ENCODE measurements at places on chromosomes 13 and 19. TPM values are rescaled to one million over a fixed set of nuclear protein-coding genes. Genes with fewer than 3 reads are reported as not detected.

PIH1D1 gene
- polyA plus RNA-seq: 63.7 TPM

ZNF681 gene
- 0.81 TPM for polyA plus RNA-seq

ZNF382 gene
- polyA plus RNA-seq: 0.93 TPM

IRGC gene
- not detected for polyA plus RNA-seq

PPM1N gene
- polyA plus RNA-seq: 1.0 TPM

PEAK3 gene
- 7.4 TPM for polyA plus RNA-seq

GIPR gene
- 6.4 TPM for polyA plus RNA-seq

DNA sequence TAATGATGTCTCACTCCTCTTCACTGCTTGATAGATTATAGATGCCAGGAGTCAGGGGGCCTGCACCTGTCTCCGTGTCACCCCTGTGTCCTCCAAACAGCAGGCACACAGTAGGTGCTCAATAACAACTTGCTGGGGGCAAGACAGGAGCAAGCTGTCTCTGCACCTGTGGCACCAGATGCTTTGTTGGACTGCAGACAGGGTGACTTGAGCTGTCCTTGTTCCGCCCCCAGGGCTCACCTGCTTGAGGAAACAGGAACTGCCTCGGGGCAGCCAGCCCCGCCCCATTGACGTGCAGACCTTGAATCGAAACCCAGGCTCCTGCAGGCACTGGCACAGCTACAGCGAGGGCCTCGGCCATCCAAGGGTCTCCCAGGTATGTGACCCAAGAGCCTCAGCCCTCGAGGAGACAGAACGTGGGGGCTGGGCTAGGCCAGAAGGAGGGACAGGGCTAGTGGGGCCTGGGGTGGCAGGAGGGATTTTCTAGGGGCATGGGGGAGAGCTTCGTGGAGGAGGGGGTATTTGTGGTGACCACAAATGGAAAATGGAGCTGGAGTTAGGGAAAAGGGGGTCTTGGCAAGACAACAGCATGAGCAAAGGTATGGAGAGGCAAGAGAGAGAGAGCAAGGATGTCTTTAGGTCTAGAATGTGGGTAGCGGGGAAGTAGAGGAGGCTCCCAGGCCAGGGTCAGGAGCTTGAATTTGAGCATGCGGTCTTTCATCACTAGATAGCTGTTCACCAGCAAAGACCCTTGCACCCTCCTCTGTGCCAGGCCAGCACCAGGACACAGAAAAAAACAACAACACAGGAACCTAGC is at the start of gene HSH2D:
Gene HSH2D, plus strand, starts transcription at position 287 of the 817 bp plus-strand sequence. CDS start 5,066 bp downstream, outside the sequence.
- no peaks in the 10 kb centered on the region for H3K36me3 ChIP-seq
- no peaks in the 10 kb centered on the region for H3K4me1 ChIP-seq

DNA sequence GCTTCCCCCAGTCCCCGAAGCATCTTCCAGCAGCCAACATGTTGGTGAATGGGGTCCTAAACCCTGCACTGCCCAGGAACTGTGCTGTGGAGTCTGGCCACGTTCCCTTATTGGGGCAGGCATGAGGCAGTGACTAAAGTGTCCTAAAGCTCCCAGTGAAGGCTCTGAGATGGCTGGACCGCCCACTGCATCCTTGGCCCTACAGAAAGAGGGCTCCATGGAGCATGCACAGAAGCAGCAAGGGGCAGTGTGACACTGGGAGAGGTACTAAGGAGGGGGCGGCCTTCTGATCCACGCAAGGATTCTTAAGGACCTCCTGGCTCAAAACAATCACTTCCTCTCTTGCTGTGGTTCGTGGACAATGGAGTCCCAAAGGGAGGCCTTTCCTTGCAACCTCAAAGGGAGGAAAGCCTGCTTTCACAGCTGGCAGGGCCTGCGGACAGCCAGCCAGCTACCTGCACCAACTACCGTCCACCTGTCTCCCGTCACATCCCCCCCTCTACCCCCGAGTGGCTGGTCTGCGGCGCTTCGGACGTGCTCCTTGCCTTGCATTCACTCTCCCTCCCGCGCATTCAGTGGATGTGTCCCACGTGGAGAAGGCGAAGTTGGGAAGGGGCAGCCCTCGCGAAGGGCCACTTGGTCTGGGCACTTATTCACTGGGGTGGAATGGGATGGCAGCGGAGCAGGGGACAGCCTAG is 63.9 kb upstream of the STARD13 start:
- no peaks in the 10 kb centered on the region for H3K27me3 ChIP-seq
- peaks cover 28% of the 10 kb centered on the region for H3K4me1 ChIP-seq
- peak overlapping the region; percentile 92 for H3K27ac ChIP-seq
- H3K4me3 ChIP-seq: peak overlapping the region; percentile 84

- no peaks in the 10 kb centered on the region for H3K27me3 ChIP-seq
- no peaks in the 10 kb centered on the region for H3K36me3 ChIP-seq
- H3K27ac ChIP-seq: no peak overlapping the region
- H3K4me3 ChIP-seq: no peak overlapping the region
Observed at GRCh38 chr19:42534391-42534790, 6.1 kb upstream of the CEACAM1 start.

DNA sequence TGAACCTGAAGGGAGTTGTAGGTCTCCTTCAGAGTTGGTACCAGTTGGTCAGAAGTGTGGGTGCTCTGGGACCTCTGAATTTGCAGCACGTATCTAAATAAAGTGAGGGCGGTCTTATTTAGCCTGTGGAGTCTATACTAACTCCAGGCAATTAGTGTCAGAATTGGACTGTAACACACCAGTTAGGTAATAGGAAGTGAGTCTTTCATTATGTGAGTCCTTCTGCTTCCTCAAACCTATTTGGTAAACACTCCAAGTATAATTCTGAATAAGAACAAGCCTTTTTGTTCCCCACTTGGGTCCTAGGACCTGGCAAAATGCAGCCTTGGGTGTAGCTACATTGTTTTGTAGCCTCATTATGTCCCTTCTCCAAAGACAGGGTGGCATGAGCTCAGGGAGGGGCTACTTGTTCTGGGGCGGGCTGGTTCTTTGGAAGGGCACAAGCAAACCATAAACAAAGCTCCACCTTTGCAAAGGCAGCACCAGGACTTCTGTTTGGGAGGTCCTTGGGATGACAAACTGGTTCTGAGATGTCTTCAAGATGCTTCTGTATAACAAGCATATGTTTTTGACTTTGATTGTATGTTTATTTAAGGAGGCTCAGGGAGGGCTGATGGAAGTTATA is 418.0 kb downstream of the ZNF536 start:
- no peak overlapping the region for H3K4me3 ChIP-seq
- no peaks in the 10 kb centered on the region for H3K36me3 ChIP-seq
- H3K27ac ChIP-seq: no peak overlapping the region
- DNase-seq: no peak

DNA sequence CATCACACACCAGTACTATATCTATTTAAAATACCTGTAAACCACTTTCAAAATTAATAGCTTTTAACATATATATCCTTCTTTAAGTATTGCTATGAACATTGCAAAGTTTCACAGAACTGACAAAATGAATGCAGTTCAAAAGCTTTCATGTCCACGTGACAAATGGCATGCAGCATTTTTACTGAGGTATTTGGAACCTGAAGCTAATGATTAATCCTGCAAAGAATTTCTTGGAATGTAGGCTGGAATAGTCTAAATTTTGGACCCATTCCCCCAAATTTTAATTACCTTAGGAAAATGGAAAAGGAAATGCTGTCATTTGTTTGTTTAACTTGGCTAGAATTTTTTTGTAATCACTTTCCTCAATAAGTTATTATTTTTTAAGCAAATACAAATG is 423.8 kb upstream of the GPC6 start:
- no peaks in the 10 kb centered on the region for H3K36me3 ChIP-seq
- DNase-seq: no peak
- no peak overlapping the region for H3K4me3 ChIP-seq
- H3K27ac ChIP-seq: no peak overlapping the region
- peaks cover 2% of the 10 kb centered on the region for H3K4me1 ChIP-seq

DNA sequence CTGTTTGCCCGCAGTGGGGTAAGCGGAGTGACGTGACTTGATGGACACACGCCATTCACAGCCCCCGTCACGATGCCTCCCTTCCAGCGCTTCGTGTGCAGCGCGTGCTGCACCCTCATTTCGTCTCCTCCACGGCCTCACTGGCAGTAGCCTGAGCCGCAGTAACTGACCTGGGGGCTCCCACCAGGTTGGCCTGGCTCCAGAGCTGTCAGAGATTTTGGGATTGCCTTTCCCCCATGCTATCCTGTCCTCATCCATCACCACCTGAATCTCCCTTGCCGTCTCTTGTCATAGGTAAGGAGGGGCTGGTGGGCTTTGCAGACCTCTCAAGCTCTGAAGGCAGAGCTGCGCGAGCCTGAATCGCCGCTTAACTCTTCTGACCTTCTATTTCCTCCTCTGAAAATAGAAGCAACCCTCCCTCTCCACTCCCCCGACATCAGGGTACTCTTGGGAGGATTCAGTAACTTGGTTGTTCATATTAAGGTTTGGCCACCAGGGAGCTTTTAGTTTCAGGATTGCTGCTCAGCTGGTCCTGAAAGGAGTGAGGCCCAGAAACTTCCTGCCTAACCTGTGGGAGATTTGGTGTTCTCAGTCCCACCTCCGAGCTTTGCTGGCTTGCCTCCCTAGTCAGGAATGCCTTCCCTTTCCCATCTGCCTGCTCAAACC is 27.9 kb downstream of the SIGLEC5 start:
- no peaks in the 10 kb centered on the region for H3K36me3 ChIP-seq
- H3K27me3 ChIP-seq: no peaks in the 10 kb centered on the region
- no peak overlapping the region for H3K4me3 ChIP-seq
- no peak for DNase-seq
- H3K27ac ChIP-seq: no peak overlapping the region

- no peaks in the 10 kb centered on the region for H3K36me3 ChIP-seq
- no peak for DNase-seq
- H3K4me3 ChIP-seq: no peak overlapping the region
- H3K4me1 ChIP-seq: peaks cover 4% of the 10 kb centered on the region
Observed at GRCh38 chr19:4536798-4537197, 1.8 kb upstream of the PLIN5 start.

GRCh38 chr19:38185562-38185961 is 38.5 kb downstream of the DPF1 start:
- H3K4me3 ChIP-seq: no peak overlapping the region
- H3K27ac ChIP-seq: no peak overlapping the region
- H3K27me3 ChIP-seq: no peaks in the 10 kb centered on the region

DNA sequence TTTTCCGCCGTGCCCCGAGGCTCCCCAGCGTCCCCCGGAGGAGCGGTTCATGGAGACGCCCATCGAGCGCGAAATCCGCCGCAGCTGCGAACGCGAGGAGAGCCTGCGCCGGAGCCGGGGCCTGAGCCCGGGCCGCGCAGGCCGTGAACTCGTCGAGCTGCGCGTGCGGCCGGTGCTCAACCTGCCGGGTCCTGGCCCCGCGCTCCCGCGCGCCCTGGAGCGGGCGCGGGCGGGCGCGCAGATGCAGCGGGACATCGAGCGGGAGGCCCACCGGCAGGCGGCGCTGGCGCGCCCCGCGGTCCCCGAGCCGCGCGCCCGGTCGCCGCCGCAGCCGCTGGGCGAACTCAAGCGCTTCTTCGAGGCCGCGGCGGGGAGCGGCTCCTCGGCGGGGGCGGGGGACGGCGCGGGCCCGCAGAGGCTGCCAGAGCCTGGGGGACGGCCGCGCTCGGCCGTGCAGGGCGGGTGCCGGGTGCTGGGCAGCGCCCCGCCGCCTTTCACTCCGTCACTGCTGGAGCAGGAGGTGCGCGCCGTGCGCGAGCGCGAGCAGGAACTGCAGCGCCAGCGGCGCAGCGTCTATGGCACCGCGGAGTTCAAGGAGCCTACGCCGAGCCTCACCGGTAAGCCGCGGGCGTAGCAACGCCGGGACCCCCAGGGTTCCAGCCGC is 807 bp downstream of the MISP3 start:
- peak; percentile 76 for DNase-seq
- peak overlapping the region; percentile 95 for H3K27ac ChIP-seq
- H3K4me1 ChIP-seq: peaks cover 8% of the 10 kb centered on the region
- H3K36me3 ChIP-seq: no peaks in the 10 kb centered on the region

- no peak for DNase-seq
- no peaks in the 10 kb centered on the region for H3K27me3 ChIP-seq
- H3K27ac ChIP-seq: no peak overlapping the region
- no peak overlapping the region for H3K4me3 ChIP-seq
- H3K36me3 ChIP-seq: no peaks in the 10 kb centered on the region
Observed at GRCh38 chr13:33913829-33914228, 95.9 kb downstream of the RFC3 start.

GRCh38 chr19:12628040-12629022 is 17.6 kb downstream of the ZNF791 start:
- no peaks in the 10 kb centered on the region for H3K4me1 ChIP-seq
- no peak for DNase-seq
- no peak overlapping the region for H3K27ac ChIP-seq
- H3K27me3 ChIP-seq: no peaks in the 10 kb centered on the region
- peaks cover 29% of the 10 kb centered on the region for H3K36me3 ChIP-seq

DNA sequence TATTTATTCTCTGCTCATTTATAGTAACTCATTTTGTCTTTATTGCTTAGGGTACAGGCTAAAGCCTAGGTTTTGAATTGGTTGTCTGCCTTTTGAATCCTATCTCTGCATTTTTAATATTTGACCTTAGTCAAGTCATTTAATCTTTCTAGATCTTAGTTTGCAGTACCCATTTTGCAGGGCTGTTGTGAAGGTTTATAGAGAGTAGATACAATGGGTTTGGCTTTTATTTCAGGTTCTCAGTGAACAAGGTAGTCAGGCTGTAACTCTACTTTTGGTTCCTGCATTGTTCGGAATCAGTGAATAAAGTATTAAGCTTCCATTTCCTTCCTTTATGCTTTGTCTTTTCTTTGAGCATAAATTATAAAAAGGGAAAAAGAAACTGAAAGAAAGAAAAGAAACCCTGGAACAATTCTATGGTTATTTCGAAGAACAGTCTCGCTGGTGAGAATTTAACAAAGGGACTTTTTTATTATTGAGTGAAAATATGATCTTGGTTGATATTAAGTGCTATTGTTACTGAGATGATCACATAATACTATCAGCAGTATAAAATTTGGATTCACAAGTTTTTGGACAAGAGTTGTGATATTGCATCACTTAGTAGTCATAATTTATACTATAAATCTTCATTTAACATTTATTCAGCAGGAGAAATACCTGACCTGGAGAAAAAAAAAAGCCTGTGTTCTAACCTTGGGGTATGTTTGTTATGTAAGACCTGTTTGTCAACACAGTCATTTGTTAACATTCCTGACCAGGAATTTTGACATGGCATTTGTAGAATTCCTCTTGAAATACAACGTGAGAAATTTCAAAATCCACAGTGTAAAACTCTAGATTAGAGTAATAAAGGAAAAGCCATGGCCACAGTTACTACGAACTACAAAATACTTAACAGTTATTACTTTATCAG is 91.3 kb downstream of the ZMYM2 start:
- no peak overlapping the region for H3K4me3 ChIP-seq
- no peaks in the 10 kb centered on the region for H3K4me1 ChIP-seq
- H3K36me3 ChIP-seq: peaks cover 14% of the 10 kb centered on the region
- DNase-seq: no peak

- no peaks in the 10 kb centered on the region for H3K27me3 ChIP-seq
- H3K27ac ChIP-seq: no peak overlapping the region
- no peaks in the 10 kb centered on the region for H3K36me3 ChIP-seq
Observed at GRCh38 chr13:28322256-28322905, 172.5 kb downstream of the FLT1 start.

- H3K4me1 ChIP-seq: no peaks in the 10 kb centered on the region
- H3K27ac ChIP-seq: no peak overlapping the region
- peaks cover 4% of the 10 kb centered on the region for H3K27me3 ChIP-seq
- no peak overlapping the region for H3K4me3 ChIP-seq
Observed at GRCh38 chr13:26864576-26864975, 104.0 kb upstream of the GPR12 start.

Data from lung (tissue), 17 donors.